ENCODE measurements at places on chromosomes 4 and X.

- no peak for DNase-seq
Observed at GRCh38 chr4:56371426-56372220, 15.7 kb downstream of the AASDH start.

DNA sequence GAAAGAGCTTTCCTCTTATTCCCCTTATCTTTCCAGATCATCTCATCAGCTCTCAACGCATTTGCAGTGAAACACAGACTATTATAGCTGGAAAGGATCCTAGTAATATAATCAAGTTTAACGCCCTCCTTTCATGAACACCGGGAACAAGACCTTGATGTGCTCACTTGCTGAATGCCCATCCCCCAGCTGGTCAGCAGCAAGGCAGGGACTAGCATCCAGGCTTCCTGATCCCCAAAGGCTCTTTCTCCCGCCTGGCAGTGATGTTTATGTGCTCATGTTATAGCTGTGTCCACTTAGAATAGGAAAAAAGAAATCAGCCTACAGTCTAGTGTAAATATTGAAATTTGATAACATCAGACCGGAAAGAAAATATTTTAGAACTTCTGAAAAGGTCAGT is 24.6 kb downstream of the GPC4 start:
- no peak for DNase-seq

DNA sequence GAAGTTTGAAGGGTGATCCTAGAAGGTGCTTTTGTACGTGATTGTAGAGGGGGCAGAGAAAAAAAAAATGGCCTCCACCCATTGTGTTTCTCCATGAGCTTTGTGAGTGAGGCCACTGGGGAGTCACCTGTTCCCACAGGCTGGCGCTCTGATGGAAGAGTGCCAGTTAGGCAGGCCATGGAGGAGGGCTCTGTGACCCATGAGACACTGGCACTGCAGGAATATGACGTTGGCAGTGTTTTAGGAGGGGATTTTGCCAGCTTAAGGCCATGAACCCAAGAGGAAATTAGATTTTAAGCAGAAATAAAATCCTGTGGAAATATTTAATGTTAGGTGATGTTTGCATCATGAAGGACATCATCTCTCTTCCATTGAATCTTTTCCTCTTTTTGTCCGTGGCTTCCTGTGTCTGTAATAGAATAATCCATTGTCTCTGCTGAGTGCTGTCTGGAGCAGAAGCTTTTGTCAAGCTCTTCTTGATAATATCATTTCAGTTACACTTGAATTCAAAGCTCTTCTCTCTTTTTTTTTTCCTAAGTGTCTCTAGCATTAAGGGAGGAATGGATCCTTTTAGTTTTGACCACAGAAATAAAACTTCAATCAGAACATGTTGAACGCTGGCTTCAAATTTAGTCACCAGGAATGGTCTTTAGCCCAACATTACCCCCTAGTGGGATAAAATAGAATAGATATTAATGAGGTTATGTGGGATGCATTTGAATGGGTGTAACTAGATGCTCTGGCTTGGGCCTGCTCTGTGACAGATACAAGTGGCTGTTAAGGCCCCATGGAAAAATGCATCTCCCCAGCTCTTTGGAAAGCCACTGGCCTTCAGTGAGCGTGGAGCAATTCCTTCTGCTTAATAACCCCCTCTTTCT is 41.0 kb upstream of the UCP1 start:
- no peak for DNase-seq

- DNase-seq, result no peak
Observed at GRCh38 chr4:14272206-14272605, 644.7 kb upstream of the BOD1L1 start.

DNA sequence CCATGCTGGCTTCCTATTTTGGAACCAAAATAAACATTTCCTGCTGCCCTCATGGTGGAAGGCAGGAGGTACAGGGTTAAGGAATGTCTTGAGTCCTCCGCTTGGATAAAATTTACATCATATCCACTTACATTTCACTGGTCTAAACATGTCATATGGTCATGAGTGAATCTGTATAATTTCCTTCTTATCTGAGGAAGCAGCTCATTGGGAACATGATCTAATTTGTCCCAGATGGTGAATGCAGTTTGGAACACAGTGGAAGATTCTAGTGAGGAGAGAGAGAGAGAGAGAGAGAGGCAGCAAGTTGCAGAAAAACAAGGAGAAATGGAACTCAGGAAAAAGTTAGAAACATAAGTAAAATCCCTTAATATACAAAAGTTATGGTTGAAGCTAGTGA is 46.8 kb downstream of the MXRA5 start:
- DNase-seq, result no peak

DNA sequence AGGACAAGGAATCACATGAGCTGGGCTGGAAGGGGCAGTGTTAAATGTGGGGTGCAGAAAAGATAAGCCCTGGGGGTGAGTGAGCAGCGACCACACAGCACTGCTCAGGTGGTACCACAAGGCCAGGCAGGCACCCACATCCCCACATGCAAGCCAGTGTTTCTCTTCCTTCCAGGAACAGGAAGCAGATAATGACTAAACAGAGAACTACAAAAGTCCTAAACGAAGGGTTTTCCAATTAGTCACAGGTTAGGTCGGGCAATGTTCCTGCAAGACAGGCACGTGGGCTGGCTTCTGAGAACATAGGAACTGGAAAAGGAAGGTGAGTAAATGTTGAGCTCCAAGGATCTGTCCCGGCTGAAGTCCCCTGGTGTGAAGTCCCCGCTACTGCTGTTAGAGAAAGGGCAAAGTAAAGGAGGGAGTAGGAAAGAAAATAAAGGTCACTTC is 19.5 kb downstream of the RELL1 start:
- peak; percentile 15 for DNase-seq

DNA sequence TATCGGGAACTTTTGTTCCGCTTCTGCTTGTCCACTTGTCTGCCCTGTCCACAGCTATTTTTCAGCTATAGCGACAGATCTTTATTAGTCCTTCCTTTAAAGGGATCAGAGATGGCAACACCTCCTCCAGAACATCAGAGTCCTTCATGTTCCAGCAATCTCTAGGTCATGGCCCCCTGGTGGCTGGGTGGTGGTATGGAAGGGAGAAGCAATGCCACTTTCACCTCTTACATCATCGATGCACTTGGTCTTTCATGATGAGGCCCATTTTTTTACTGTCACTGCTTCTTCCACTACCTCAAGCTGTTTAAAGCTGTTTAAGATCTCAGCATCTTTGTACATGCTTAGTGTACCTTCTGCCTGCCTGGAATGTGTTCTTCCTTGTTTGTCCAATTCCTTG is 106.7 kb downstream of the ARHGAP6 start:
- DNase-seq, result no peak

DNA sequence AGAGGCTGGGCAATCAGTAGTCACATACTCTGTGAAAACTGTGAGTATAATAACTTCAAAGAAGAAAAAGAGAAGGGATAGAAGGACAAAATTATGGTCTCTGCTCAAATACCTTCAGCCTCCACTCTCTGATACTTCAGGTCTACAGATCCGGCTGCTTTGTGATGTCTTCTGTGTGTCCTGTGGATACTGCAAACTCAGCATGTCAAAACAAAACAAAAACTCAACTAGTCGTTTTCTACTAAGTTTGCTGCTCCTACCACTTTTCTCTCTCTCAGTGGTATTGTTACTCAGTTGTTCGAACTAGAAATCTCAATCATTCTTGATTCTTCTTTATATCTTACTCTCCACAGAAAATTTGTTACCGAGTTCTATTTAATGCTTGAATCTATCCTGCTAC is 202.4 kb upstream of the ANK2 start:
- no peak for DNase-seq

Measured in thoracic aorta (tissue), 2 donors.